ENCODE measurements at places on chromosomes 2 and 18. TPM values are rescaled to one million over a fixed set of nuclear protein-coding genes. Genes with fewer than 3 reads are reported as not detected.

DNA sequence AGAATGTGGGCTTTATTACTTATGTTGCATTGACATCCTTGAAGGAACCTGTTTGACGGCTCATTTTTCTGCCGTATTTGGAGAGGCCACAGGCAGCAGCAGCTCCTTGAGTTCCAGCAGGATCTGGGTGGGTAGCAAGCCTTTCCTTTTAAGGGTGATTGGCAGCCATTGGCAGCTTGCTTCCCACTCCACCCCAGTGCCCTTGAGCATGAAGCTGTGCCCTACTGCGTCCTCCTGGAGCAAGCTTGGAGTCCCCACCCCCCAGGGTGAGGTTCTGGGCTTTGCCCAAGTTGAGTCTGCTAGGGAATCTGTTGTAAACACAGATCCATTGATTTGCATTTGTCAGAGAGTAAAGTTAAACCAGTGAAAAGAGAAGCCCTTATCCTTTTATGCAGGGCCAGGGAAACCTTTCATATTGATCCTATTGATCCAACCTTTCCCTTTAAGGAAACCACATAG is 9.2 kb downstream of the ONECUT2 start:
- no peak for DNase-seq

GRCh38 chr2:142745691-142746090 is 131.8 kb upstream of the KYNU start:
- DNase-seq = peak; percentile 67

GRCh38 chr2:12678186-12678585 is 38.5 kb upstream of the TRIB2 start:
- no peak for DNase-seq

DNA sequence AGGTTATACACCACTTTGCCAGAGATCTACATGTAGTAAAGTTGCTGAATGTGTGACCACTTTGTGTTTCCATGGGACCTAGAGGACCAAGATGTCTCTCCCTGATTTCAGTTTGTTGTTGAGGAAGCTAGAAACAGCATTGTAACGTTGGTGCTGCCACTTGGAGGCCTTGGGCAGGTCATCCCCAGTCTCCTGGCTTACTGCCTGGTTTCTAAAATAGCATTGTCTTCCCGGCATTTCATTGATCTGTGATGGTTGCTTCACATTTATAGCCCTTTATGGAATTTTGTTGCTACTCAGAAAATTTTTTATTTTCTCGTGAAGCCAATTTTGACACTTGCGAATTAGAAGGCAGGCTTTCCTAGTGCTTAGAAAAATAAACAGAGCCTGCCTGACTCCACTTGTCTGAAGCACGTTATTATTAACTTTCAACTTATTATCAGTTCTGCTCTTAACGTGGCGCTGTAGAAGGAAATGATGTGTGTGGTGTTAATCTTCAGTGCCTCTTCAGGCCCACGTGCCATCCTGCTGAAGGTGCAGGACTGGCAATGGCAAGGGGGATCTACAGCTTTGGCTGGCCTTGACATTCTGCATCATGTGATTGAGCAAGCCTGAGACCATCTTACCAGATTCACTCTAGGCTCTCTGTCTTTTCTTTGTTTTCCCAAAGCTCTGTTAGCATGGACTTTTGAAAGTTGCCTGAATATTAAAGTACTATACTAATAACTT is 59.9 kb downstream of the INPP4A start:
- DNase-seq = no peak

DNA sequence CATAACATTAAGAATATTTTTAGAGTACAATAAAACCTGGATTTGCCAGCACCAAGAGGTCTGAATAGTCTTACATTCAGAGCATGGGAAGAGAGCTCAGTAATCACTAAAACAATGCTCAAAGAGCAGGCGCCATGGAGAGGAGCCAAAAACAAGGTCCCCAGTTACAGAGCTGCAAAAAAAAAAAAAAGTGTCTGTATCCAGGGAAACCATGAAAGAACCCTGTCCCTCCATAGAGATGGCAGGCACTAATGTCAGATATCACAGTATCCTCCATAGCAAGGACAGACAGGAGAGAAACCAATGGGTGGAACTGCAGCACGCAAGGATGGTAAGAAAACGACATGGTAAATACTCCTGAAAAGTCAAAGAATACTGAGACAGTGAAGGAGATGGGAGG is 19.5 kb downstream of the FBXO15 start:
- DNase-seq = no peak

GRCh38 chr2:200590090-200590489 is 4.3 kb downstream of the AOX1 start:
- DNase-seq = no peak

GRCh38 chr2:197972061-197972460 is 167.7 kb downstream of the PLCL1 start:
- no peak for DNase-seq

GRCh38 chr18:5944448-5944847 is 49.1 kb upstream of the TMEM200C start:
- DNase-seq = no peak

- DNase-seq = no peak
Observed at GRCh38 chr2:152062125-152063091, 36.4 kb downstream of the CACNB4 start.

- DNase-seq = no peak
Observed at GRCh38 chr18:52465391-52465790, 125.4 kb downstream of the DCC start.

GRCh38 chr2:74749432-74749831 is 84.5 kb upstream of the HK2 start:
- DNase-seq = no peak

DNA sequence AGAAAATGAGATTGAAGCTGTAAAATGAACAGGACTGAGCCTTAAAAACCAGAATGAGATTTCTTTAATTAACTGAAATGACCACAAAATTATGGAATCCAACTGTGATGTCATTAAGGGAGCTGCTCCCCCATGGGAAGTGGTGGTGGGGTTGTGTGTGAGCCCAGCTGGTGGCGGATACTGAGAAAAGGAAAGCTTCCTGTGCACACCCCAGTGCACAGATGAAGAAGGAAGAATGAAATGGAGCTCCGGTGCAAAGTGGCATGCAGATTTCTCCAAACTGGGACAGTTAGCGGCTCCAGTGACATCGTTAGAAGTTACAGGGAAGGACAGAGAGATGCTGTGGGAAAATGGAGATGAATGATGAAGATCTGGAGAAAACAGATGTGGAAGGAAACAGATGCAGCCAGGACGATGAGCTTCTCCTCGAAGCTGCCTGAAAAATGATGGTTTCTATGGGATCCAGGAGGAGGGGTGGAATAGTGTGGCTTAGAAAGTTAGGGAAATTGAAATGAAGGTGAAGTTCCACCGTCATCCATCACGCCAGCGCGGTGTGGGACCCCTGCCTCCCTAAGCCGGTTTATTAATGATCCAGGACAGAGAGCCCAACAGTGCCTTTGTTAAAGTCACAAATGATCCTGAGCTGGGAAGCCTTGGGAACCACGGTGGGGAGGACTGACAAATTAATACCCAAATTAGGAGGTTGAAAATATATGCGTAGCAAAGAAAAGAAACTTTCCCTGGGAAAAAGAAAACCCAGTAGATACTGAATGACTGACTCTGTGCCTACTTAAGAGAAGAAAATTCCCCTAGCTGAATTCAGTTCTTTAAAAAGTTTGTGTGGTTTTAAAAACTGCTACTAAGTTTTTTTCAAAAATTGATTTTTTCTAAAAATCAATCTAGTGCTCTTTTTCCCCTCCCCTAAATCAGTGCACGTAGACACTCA is 77.2 kb downstream of the TSN start:
- no peak for DNase-seq

DNA sequence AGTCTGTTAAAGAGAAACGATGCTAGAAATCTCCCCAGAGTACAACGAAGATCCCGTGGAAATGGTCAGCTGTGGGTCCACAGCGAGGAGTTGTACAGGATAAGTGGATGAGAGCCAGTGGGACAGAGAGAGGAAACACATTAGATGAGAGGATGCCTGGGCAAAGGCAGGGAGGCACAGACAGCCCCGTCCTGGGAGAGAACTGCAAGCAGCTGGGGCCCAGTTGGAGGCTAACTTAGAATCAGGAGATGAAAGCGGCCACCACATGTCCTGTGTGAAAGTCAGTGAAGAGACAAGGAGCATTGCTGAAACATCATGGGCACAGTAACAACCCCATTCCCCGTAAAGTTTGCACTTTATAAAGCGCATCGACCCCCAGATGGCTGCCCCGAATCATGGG is 157.5 kb downstream of the RAPGEF4 start:
- no peak for DNase-seq

DNA sequence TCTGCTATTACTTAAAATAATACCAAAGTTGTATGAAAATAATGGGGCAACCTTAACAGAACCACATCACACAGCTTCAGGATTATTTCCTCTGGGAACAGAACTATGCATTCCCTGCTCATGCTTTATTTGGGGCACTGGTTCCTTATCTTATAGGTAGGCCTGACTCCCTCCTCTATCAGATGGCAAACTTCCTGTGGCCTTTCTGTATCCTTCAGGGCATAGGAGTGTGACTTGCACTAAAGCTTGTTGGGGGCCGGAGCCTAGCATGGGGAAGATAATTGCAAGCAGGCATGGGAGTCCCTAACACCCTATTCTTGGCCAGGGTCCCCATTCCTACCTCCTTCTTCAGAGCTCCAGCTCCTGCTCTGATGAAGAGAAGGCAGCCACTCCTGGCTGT is 167.2 kb upstream of the SERTAD2 start:
- DNase-seq = no peak

- DNase-seq = no peak
Observed at GRCh38 chr18:45462179-45462578, 153.1 kb upstream of the SLC14A2 start.

- DNase-seq = no peak
Observed at GRCh38 chr2:79235135-79235534, 75.6 kb upstream of the REG3A start.

DNA sequence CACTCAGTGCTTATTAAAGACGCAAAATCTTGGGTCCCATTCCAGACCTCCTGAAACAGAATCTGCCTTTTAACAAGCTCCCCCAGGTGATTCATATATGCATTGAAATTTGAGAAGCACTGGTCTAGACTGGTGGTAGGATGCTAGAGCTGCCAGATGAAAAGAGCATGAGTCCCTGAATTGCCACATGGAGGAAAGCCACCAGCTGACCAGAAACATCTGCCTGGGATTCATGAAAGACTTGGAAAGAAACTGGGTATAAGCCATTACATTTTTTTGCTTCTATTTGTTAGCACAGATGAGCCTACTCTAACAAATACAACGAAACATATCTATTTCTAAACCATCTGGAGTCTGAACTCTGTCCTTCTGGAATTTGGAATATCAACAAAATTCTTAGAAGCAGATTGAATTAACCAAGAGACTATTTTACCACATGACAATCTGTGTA is 228.9 kb downstream of the RBM43 start:
- DNase-seq = no peak

DNA sequence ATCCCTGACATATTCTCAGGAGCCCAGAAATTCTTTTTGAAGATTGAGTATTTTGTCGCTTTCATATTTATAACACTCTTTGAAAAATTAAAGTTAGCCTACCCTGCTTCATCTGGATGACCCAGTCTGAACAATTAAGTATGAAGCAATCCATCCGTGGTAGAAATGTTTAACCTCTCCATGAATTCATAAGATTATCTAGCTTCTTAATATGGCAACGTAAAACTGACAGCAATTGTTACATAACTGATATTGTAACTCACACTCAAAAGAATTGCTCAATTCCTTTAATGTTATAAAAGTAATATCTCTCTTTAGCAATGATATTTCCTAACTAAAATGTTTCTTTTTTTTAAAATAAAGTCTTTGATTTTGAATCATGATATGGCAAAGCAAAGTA is 7.2 kb upstream of the ABCA12 start:
- DNase-seq = no peak

GRCh38 chr18:69483574-69483973 is 82.9 kb downstream of the DOK6 start:
- no peak for DNase-seq

- DNase-seq = no peak
Observed at GRCh38 chr2:126221506-126221905, 434.5 kb upstream of the GYPC start.

DNA sequence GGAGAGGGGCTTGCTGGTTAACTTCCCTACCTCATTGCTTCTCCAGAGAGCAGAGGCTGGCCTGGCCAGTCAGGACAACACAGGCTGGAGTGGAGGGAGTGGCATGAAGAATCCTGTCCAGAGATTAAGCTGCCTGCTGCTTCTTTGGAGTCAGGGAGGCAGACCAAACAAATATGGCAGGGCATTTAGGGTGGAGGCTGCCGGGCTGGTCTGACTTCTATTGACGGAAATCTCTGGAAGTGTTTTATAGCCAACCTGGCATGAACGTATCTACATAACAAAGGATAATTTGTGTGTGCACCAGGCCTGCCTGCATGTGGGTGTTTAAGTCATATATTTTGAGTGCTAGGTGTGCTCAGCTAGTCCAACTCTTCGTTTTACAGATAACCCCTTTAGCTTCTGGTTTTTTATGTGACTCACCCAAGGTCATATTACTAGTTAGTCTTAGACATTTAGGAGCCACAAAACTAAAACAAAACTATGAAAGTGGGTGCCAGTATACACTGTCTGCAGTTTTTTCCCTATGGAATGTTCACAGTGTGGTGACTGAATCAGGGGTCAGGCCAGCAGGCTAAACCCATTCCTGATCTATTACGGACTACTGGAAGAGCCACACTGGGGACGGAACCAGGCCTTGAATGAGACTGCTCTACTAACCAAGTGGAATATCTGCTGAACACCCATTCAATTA is 5.5 kb downstream of the NPC1 start:
- DNase-seq = no peak

Gene HOXD13
- total RNA-seq = not detected

Gene ANKRD39
- 31.9 TPM for total RNA-seq

Gene MLPH
- total RNA-seq = 36.0 TPM

Gene UGT1A10
- not detected for total RNA-seq

Gene MAP3K19
- total RNA-seq = not detected

Gene UGT1A4
- total RNA-seq = 0.07 TPM

Gene EGR4
- total RNA-seq = 0.07 TPM

Gene GGCX
- 35.1 TPM for total RNA-seq

Gene SOX11
- total RNA-seq = 17.1 TPM

Gene GMPPA
- 27.2 TPM for total RNA-seq
